ENCODE measurements at places on chromosomes 7 and 10. TPM values are rescaled to one million over a fixed set of nuclear protein-coding genes. Genes with fewer than 3 reads are reported as not detected.

CISD1 gene
- total RNA-seq = 15.6 TPM

ZNF716 gene
- total RNA-seq = not detected

HMX3 gene
- not detected for total RNA-seq

EEF1AKMT2 gene
- 11.7 TPM for total RNA-seq

FAM221A gene
- total RNA-seq = 3.3 TPM

FGFR2 gene
- 0.16 TPM for total RNA-seq

LRRD1 gene
- not detected for total RNA-seq

TRIL gene
- total RNA-seq = 9.9 TPM

SPDYE16 gene
- total RNA-seq = not detected

HABP2 gene
- 1.3 TPM for total RNA-seq

LIPN gene
- not detected for total RNA-seq

NODAL gene
- total RNA-seq = not detected

COBL gene
- total RNA-seq = 0.49 TPM

TPST1 gene
- 28.8 TPM for total RNA-seq

PITX3 gene
- total RNA-seq = 1.8 TPM

MMRN2 gene
- 0.13 TPM for total RNA-seq

SUFU gene
- total RNA-seq = 6.5 TPM

SLC18A3 gene
- total RNA-seq = 0.13 TPM

ADIRF gene
- total RNA-seq = 0.33 TPM

ZNF239 gene
- 3.7 TPM for total RNA-seq
